ENCODE measurements at places on chromosomes 3 and 15. TPM values are rescaled to one million over a fixed set of nuclear protein-coding genes. Genes with fewer than 3 reads are reported as not detected.

Gene ATP13A4
- not detected for total RNA-seq

Gene THOC7
- total RNA-seq, result 67.1 TPM

Gene RBP2
- not detected for total RNA-seq

Gene GRM7
- not detected for total RNA-seq

Gene CFAP92
- not detected for total RNA-seq

Gene EPHB3
- total RNA-seq, result 1.4 TPM

Gene APBA2
- 21.5 TPM for total RNA-seq

Gene LMAN1L
- not detected for total RNA-seq

Gene ALDH1L1
- total RNA-seq, result 0.11 TPM

Gene BOC
- total RNA-seq, result 5.0 TPM

Gene AP2M1
- 397 TPM for total RNA-seq

Gene DMXL2
- 27.1 TPM for total RNA-seq

Gene GUCA1C
- total RNA-seq, result not detected

Gene ANKUB1
- not detected for total RNA-seq

Gene BTD
- 10.6 TPM for total RNA-seq

Gene FBXW12
- total RNA-seq, result not detected

Gene MYL3
- not detected for total RNA-seq

Gene SATB1
- total RNA-seq, result 15.4 TPM

Gene FHIT
- total RNA-seq, result not detected

Data from Daoy (cell line).